ENCODE measurements at places on chromosomes 11 and 22.

DNA sequence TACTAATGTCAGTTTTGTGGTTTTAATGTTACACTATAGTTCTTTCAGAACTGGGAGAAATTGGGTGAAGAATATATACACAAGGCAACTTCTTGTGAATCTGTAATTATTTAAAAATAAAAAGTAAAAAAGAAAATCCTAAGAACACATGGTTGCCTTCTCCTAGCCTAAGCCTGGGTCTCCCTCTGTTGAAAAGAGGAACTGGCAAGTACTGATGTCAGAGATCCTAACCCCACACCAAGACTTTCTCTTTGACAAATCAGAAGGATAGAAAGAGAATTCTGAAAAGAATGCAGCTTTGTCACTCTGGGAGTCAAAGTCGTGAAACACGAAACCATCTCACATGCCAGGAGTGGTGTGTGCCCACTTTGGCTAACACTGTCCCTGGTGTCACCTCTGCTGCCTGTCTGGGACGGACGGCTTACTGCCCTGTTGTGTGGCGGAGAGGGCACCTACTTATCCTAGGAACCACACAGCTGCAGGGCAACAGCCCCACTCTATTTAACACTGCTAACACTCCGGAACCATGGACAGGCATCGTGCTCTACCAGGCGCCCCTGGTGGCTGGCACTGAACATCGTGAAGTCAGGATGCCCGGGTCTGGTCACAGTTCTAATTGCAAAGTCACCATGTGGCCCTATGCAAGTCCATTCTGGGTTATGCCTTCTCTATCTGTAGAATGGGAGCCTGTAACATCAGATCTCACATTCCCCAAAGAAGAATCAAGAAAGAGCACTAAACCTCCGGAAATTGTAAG is 108.7 kb upstream of the CD82 start:
- no peak for DNase-seq

GRCh38 chr11:64341851-64342791 is 2.1 kb downstream of the CCDC88B start:
- DNase-seq = peak; percentile 84

GRCh38 chr11:15955595-15955994 is 400.8 kb downstream of the SOX6 start:
- no peak for DNase-seq

DNA sequence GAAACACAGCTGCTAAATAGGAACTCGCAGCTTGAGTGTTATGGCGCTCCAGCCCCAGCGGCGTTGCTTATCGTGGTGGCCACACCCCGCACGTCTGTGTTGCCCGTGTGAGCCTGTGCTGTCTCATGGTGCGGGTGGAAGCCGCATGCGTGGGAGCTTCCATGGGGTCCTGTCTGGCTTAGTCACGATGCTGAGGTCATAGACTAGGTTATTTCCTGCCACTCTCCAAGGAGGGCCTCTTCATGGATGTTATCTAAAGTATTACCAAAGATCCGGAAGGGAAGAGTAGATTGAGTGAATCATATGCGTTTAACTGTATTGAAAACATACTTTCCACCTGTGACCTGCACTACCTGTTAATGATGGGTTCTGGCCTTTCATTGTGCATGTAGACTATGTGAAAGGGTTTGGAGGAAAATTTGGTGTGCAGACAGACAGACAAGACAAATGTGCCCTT is 21.7 kb downstream of the CTTN start:
- no peak for DNase-seq

GRCh38 chr11:67301951-67302516 is 1.3 kb upstream of the SSH3 start:
- DNase-seq = no peak

- DNase-seq = no peak
Observed at GRCh38 chr22:44449061-44449682, 48.9 kb downstream of the RTL6 start.

GRCh38 chr11:72818971-72819370 is 4.8 kb downstream of the ATG16L2 start:
- DNase-seq = no peak

- no peak for DNase-seq
Observed at GRCh38 chr11:75836417-75836816, 21.4 kb downstream of the UVRAG start.

GRCh38 chr11:128595775-128596174 is 8.4 kb upstream of the ETS1 start:
- DNase-seq = no peak

- no peak for DNase-seq
Observed at GRCh38 chr11:128411812-128412211, 175.5 kb downstream of the ETS1 start.

DNA sequence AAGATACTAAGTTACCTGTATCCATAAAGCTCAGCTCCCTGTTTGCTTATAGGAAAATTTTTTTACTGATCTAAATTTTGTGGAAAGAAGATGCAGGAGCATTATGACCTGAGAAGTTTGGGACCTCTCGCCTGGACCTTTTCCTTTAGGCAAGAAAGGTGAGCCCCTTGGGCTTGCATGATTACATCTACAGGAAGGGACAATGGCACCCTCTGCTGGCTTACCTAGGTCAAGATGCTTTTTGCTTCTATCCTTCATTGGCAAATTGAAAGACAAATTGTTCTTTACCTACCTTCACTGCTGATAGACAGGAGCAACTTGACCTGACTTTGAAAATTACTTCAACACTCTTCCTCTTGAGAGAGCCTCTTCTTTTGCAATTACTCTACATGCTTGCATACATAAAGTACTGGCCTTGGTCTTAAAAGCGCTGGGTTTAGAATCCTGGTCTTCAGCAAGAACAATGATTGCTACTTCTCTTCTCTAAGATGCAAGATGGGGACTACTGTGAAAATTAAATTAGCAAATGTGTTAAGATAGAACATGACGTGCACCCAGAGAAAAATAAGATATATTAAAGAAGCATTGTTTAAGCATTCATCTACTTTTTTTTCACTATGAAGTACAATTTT is 147.2 kb downstream of the TRPC6 start:
- DNase-seq = no peak

DNA sequence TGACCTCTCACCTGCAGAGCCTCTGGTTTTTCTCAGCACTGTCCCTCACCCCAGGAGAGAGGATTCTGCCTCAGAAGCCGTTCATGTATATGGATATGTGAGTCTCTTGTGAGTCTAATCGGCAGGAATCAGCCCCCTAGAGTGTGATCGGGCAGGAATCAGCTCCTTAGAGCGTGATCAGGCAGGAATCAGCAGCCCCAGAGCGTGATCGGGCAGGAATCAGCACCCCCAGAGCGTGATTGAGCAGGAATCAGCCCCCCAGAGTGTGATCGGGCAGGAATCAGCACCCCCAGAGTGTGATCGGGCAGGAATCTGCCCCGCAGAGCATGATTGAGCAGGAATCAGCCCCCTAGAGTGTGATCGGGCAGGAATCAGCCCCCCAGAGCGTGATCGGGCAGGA is 80.0 kb upstream of the EIF3D start:
- no peak for DNase-seq

DNA sequence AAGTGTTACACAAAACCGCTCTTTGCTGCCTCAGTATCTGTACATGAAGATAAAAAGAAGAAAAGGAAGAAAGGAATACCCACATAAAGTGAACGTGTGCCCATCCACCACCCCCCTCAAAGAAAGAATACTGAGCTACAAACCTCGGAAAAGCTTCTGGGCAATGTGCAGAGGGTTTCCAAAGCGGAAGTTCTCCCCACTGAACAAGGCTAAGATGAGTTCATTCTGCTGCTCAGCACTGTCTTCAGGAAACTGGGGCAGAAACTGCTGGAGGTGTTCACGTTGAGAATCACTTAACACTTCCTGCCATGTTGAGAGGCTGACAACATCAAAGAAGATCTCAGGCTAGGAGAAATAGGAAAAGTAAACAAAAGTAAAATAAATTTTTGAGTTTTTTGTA is 6.9 kb downstream of the NFRKB start:
- no peak for DNase-seq

- DNase-seq = no peak
Observed at GRCh38 chr22:29041408-29041807, 20.2 kb downstream of the C22orf31 start.

DNA sequence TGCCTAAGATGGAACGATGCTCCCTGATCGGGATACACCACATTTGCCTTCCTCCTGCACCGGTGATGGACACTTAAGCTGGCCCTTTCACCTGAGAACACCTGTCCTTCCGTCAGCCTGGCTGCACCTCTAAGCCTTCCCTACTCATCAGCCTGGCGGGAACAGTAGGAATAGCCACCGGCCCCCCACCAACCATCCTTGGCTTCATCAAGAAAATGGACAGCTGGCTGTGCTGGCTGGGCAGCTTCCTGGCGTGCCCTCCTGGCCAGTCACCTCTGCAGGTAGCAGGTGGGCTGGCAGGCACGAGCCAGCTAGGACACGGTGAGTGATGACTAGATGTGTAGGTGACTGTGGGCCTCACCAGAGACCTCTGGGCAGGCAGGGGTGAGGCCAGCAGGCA is 142.8 kb downstream of the CTTN start:
- DNase-seq = no peak

GRCh38 chr11:57904376-57904775 is 119.3 kb upstream of the OR9Q1 start:
- no peak for DNase-seq

DNA sequence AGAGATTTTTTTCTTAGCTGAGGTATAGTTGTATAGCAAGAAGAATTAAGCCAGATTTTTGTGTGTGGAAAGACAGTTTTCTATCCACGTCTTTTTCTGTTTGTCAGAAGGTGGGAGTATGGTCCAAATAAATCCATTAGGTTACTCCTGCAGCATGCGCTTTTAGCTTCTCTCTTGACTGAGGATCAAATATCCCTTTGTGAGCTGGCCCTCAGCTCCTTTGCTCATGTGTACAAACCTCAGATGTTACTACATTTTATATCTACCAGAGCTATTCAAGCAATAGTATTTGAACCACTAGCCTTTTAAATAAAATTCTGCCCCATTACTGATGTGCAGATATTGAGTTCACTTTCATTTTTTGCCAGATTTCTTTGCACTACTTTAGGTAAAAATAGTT is 8.8 kb upstream of the SIDT2 start:
- no peak for DNase-seq

DNA sequence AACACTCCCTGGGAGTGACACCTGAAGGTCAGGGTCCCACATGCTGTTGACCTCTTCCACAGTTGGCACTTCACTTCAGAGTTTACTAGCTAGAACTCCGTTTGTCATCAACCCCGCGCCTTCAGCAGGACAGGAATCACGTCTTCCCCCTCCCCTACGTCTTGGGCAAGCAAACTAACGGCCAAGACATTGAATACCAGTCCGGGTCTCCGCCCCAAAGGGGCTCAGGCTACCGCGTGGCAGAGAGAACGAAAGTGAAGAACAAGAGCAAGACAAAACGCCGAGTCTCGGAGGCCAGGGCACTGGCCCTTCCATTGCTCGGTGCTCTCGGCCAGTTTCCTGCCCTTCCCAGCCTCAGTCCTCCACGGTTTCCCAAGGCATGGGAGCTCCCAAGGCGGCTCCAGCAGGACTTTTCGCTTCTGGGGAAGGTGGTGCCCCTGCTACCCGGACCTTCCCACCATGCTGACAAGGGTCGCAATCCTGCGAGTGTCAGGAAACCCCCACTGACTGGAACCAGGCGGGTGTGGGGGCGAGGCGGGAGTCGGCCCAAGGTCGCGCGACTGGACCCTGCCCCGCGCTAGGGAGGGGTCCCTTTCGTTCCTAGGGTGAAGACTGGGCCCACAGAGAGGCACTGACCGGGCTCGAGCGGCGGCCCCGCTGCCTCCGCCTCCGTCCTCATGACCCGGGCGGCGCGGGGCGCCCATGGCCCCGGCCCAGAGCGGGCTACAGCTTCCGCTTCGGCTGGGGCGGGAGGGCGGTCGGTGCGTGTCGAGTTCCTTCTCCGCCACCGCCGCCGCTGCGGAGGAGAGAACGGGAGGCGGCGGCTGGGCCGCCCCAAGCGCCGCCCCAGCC is at the start of gene GUCD1:
Gene GUCD1 (minus strand): TSS at position 826 of the 852 bp plus-strand sequence. CDS start 147 bp downstream, at position 679.
- DNase-seq = peak; percentile 6

GRCh38 chr11:73085189-73085875 is 56.8 kb downstream of the FCHSD2 start:
- no peak for DNase-seq

DNA sequence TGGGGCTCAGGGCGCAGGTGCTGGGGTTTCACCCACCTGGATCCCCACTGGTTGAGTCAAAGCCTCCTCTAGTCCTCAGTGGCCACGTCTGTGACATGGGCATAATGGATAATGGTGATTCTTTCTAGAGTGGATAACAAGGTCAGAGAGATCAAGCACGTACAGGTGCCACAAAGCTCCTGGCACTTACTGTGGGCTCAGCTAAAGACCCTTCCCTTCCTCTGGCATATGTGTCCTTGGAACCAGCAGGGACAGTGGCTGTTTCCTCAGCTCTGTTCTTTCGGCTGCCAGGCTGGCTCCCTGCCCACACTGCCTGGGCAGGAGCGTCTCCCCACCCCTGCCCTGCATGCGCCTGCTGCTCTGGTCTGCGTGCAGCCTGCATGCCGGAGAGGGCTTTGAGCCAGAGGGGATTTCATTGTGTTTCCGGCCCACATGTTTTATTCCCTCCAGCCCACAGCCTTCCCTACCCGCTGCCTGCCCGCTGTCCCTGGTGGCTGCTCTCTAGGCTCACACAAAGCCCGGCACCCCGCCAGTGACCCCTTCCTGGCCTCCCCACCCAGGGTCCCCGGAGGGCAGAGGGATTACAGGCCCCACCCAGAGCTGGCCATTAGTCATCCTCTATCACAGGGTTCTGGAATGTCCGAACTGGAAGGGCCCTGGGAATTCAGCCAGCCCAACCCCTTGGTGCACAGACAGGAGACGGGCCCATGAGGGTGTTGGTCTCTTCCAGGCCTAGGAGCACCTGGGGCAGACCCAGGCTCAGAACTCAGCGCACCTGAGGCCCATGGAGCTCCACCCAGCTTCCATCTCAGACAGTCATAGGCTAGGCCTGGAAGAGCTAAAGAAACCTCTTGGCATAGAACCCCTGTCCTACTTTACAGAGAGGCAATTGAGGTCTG is 55.3 kb upstream of the GCAT start:
- no peak for DNase-seq
